ENCODE measurements at places on chromosomes 2 and 18.

GRCh38 chr2:37422816-37423215, 78.4 kb downstream of the QPCT start:
- DNase-seq: no peak

GRCh38 chr2:53397085-53397484, 370.5 kb upstream of the CHAC2 start:
- no peak for DNase-seq

DNA sequence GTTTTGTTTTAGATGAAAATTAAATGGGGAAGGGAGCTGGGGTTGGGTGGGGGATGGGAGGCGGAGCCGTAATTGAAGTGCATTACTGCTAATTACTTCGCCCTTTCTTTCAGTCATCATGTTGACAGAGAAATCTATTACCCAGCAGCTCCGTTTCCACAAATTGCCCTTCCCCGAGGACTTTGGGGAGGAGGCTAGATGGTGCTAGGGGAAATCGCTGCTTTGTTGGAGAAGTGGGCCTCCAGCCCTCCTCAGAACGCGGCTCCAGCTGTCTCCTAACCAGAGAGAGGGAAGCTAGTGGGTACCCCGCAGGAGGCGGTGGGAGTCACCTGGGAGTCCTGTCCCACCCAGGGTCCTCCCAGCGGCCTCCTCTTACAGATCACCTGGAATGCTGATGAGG, 130.9 kb upstream of the MYCN start:
- no peak for DNase-seq

DNA sequence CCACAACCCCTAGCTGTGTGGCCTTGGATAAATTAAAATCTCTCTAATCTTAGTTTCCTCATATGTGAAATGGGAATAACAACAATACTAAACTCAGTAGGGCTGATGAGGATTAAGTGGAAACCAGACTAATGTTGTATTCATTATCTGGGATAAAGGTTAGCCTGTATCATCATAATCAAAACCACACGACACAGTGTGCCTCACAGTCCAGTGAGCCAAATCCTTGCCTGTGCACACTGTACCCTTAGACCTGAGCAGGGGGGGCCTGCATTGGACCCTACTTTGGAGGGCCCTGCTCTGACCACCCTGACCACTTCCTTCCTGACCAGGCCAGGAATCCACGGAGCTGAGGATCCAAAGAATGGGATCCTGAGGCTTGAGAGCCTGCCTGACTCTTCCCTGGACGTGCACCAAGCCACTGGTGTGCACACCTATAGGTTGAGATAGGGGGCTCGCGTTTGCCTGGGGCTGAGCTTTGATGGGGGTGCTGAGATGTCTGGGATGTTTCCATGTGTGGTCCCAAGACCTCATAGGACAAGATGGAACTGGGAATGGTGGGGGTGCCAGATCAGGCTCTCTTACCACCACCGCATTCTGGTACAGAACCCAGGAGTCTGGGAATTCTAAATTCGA, 69.7 kb downstream of the TGOLN2 start:
- DNase-seq: peak; percentile 36

DNA sequence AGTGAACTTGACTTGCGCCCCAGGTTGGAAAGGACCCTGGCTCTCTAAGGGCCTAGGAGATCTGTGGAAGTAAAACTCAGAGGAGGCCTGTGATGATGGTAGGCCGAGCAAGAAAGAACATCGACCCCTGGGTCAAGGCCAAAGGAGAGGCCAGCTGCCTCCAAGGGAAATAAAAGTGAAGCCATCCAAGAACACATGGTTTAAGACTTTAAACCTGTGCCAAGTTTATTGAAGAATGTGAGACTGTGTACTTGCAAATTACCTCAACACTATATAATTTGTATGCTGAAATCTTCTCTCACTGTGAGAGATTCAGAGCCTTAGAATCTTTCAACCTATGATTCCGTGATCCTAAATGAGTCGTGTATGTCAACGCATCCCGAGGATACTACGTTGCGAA, 40.7 kb upstream of the COBLL1 start:
- DNase-seq: no peak

- peak; percentile 53 for DNase-seq
Measured at GRCh38 chr2:47272031-47272864, 117.1 kb upstream of the STPG4 start.

- DNase-seq: no peak
Measured at GRCh38 chr2:127584047-127584446, 48.6 kb downstream of the MYO7B start.

DNA sequence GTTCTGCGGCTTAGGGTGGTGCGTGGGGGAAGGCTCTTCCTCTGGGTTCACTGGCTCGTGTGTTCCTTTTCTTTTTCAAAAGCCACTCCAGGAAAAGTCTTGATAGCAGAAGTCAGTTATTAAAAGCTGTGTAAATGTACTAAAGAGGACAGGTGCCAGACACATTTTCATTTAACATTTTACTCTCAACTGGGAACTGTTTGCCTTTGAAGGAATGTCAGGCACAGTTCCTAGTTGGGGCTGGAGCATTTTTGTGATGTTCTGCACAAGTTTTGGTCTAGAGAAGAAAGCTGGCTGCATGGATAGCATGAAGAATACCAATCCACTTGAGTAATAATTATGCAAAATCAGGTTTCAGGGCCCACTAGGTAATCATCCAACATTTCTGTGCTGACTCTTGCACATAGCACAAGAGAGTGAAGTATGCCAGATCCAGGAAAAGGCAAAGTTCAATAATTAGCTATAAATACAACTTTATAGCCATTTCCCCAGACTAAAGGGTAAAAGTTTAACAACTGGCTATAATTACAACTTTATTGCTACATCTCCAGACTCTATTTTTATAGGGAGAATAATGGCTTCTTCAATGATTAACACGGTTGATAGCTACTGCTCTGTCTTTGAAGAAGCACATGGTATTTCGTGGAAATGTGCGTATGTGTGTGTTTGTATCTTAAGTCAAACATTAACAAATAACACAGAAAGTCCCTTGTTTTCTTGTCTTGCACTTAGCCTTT, 16.2 kb downstream of the SCYGR8 start:
- no peak for DNase-seq

DNA sequence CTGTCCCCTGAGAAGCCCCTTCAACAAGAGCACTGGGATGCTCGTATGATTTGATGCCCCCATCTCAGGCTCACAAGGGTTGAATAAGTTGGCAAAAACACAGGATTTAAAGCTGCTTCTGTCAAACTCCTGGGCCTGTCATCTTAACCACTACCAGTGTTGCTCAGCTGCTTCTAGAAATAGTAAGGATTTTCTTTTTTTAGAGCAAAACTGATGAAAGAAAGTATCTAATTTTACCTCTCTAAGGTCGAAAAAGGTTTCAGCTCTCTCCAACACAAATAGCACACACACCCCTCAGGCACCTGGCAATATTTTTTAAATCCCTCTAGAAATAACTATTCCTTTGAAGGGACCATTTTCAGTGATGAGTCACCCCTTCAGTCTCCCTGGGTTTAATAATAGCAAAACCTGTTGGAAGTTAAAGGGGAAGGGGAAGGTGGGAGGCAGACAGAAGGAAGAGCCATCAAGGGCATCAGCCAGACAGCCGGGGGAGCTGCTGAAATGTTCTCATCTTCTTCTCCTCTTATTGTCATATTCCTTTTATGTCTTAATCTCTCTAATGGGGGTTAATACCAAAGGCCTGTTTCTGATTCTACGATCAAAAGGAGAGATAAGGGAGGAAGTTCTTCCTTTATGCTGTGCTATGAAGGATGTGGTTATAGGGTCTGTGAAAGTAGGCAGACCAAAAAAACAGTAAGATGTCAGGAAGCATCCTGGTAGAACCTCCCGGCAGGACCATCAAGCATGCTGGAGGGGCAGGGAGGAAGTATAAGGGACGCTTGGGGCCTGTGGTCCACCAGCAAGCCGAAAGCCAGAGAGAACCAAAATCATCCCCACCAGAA, 31.9 kb upstream of the SLC35G4 start:
- DNase-seq: no peak

DNA sequence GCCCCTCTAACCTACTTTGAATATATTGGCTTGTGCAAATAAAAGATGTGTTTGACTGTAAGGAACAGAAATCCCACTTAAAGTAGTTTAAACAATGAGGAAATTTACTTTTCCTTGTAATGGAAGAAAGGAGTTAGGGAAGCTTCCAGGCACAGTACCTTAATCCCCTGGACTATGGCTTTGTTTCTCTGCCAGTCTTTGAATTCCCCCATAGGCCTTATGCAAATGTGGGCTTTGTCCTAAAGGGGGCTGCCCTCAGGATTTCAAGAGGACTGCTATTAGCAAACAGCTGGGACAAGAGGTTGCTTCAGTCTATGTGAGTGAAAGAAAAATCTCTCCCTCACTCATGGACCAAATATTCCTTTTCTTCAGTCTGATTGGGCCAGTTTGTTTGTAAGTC, 255.1 kb upstream of the THSD7B start:
- no peak for DNase-seq

GRCh38 chr2:207731138-207731537, 19.7 kb downstream of the CCNYL1 start:
- no peak for DNase-seq

DNA sequence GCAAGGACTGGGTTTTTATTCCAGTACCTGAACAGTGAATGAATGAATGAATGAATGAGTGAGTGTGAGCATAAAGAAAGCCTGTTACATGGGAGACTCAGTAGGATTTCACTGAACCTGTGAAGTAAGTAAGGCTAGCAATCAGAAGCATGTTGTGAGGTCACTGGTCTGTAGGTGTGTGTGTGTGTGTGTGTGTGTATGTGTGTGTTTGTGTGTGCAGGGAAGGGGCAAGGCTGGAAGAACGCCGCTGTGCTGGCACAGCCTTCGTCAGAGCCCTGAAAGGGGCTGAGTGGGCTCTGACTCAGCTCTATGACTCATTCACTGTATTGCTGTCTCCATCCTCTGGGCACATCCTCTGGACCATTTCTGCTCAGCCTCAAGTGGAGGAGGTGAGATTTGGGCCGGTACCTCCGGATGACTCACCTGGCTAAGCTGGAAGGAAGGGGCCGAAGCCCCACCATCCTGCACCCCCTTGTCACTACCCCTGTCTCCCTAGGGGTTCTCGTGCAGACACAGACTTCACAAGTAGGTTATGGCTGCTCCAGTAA, 51.4 kb upstream of the MRPL33 start:
- DNase-seq: peak; percentile 93

DNA sequence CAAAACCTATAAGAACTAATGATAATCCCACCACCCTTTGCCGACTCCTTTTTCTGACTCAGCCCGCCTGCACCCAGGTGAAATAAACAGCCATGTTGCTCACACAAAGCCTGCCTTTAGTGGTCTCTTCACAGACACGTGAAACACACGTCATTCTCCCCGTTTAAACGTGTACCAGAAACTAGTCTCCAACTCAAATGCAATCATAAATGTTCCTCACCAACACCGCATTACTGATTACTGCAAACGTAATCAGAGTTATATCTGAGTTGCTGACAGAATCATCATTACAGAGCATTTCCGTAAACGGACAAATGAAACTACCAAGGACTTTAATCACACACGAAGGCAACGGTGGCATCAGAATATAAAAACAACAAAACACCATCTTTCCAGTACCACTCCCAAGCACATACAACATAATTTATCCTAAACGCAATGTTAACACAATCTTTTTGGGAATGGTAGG, 1.9 kb downstream of the CLK1 start:
- peak; percentile 56 for DNase-seq

DNA sequence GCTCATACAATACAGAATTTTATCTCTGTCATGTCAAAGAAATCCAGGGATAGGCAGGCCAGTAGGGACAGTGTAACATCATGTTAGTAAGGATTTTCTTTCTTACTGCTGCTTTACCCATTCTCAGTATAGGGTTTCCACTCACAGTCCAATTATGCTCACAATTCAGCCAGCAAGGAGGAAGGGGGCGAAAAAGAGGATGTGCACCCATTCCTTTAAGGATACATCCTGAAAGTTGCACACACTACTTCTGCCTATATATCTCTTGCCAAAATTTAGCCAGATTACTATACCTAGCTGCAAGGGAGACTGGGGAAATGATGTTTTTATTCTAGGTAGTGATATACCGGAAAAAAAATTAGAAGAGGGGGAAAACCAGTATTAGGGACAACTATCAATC, 66.1 kb downstream of the BAZ2B start:
- DNase-seq: no peak

DNA sequence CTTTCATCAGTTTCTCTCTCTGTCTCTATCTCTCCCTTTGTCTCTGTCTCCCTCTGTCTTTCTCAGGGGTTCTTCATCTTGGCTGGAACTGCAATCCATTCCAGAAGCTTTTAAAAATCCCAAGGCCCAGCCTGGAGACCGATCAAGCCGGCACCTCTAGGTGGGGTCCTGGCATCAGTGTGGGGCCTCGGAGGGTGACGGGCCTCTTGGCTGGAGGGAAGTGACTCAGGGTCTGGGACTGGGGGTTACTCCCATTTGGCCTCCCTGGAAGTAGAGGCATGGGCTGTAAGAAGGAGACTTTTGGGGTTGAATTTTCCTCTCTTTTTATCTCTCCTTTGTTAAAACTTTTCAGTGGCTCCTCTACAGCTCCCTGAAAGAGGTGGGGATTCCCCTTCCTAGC, 52.8 kb upstream of the OTOF start:
- DNase-seq: peak; percentile 76

GRCh38 chr2:31086590-31086989, 51.6 kb downstream of the GALNT14 start:
- no peak for DNase-seq

- no peak for DNase-seq
Measured at GRCh38 chr18:61607867-61608266, 274.6 kb downstream of the CDH20 start.

DNA sequence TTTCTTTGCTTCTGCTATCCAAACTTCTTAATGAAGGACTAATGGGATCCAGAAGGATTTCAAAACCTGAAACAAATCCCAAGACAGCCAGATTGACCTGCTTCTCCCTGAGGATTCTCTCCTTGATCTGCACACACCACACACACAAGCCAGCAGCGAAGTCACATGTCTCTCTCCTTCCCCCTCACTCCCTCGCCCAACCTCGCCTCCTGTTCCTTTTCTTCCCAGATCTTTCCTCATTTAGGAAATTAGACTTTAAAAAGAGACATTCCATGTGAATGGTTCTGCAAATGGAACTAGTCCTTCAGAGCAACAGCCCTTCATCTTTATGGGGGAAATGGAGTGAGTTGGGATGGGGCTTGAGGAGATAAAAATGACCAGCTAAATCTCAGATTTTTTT, 639.1 kb upstream of the SETBP1 start:
- no peak for DNase-seq

DNA sequence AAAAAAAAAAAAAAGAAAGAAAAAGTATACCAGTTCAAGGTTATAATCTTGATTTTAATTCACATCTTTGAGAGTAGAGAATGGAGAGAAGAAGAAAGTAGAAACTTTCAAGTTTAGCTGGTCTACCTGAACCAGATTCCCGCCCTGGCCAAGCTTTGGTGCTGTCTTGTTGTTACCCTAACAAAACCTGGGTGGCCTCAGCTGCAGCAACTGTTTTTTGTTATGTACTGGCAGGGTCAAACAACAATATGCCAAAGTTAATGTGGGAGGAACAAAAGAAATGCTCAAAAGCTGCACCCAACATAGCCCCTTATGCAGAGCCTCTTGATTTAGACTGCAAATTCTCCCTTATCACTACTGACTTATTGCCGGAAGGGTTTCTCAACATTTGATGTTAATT, 165.3 kb upstream of the TFPI start:
- DNase-seq: no peak

- peak; percentile 73 for DNase-seq
Measured at GRCh38 chr2:173354582-173355131, at the start of gene CDCA7. CDCA7 (plus strand) TSS chr2:173354872; CDS start chr2:173354964, 92 bp downstream.
